ENCODE measurements at places on chromosomes 1 and 21.

DNA sequence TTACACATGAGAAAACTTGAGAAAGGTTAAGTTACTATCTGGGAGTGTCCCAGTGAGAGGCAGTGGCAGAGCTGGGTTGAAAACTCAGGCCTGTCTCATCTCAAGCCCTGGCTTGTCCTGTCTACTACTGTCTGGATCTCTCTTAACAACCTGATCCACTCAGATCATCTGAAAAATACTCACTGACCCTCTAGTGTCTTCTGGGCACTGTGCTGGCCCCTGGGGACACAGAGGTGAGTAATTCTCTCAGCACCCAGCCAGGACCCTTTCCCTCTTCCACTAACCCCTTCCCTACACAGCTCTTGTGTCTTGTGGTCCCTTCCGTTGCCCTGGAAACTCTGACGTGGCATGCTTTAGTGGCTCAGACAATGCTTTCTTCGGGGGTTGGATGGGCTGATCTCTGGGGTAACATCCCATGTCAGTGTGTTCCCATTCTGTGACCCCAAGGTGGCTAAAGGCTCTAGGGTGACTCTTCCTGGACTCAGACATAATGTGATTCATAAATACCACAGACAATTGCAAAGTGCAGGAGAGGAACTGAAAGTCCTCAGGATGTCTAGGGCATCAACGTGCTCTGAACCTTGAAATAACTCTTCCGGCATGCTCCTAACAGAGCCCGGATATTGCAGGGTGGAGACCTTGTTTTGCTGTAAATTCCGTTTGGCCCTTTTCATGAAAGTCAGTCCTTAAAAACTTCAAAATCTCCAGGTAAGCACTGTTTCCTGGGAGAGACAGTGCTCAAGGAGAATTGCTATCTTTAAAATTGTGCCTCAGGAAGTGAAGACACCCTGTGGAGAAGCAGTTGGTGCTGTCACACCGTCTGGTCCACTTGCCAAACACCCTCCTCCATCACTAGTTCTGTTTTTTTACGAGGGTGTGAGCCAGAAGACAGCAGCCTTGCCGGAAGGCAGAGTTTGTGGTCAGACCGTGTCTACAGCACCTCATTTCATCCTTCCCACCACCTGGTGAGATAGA, 4.0 kb downstream of the SHISAL2A start:
- no peak for DNase-seq

DNA sequence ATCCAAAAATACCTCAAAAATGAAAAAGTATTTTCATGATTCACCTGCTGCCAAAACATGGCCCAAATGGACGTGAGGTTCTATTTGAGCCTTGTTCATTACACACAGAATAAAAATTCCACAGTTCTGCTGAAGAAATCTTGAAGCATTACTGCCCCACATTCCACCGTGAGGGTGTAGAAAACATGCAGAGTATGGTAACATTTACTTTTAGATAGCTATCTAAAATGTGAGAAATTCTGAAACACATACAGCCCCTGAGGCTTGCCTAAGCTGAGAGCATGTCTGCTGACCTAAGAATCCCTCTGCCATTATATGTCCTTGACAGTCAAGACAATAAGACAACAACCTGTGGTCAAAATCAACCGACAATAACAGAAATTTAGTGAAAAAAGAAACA, 186.5 kb downstream of the DSCAM start:
- no peak for DNase-seq

- no peak for DNase-seq
Measured at GRCh38 chr1:228976316-228976715, 241.0 kb downstream of the RHOU start.

DNA sequence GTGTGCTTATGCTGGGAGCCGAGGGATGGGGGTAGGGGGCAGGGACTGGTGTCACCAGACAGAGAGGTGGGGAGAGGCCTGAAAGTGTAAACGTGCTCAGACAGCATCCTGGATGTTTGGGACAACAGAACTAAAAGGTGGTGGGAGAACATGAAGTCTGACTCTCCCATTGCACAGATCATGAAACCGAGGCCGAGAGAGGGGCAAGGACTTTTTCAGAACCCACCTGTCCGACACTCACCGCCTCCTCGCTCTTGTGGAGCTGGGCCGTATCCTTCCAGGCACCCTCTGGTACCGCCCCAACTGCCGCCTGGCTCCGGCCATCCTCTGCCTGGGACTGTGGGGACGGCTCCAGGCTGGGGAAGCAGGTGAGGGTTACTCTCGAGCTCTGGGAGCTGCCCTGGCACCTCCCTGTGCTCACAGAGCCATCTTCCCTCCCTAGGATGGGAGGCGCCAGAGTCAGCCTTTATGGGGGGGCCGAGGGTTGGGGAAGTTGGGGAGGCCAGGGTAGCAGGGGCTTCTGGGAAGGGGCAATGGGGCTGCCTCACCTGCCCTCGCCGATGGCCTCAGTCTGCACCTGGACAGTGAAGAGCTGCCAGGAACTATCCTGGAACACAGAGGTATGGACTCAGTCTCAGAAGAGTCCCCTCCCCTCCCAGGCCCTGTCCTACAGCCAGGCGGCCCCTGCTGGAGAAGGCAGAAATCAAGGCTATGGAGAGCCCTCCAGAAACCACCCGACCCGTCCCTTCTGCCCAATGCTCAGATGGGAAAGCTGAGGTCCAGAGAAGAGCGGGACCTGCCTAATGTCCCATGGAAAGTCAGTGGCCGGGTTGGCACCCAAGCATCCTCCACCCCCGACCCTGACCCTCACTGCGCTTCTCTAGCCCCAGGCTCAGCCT, 7.0 kb downstream of the ATP13A2 start:
- no peak for DNase-seq

GRCh38 chr1:110916669-110917306, 43.8 kb downstream of the CD53 start:
- DNase-seq: no peak
